ENCODE measurements at places on chromosomes 1 and 21.

DNA sequence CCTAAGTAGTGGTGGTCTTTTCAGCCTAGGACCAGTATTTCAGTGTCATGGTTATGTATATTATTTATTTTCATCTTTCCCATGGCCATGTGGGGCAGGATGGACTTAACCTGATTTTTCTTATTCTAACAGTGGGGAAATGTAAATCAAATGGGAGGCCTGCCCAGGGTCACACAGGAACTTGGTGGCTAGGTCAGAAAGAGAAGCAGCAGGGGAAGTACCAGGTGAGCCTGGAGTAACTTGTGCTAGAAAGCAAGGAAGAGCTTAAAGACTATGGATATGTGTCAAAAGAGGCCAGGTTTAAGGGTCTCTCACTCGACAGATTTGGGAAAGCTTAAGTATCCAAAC, 936 bp downstream of the ZFP69B start:
- DNase-seq: no peak

DNA sequence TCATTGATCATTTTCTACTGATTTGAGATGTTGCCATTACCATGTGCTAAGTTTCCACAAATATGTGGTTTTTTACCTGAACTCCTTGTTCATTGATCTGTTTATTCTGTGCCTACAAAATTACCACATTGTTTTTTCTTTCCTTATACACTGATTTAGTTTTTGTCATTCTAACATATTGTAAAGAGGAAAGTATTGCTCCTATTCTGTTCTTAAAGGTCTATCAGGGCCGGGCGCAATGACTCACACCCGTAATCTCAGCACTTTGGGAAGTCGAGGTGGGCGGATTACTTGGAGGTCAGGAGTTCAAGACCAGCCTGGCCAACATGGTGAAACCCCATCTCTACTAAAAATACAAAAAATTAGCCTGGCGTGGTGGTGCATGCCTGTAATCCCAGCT, 75.1 kb downstream of the CAMTA1 start:
- no peak for DNase-seq

DNA sequence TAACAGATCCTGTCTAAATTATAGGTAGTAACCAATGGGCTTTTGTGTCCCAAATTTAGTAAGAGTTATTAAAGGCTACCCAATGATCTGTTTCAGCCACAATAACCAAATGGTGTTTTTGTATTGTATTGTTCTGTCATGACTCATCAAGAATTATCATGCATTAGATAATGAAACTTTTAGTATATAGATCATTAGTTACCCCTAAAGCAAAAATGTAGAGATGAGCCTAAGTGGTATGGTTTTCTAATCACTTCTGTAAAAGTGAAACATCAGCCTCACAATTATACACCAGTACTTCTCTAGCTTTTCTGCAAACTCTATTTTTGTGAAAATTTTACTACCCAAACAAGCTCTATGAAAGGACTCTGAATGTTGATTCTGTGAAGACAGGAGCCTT, 71.4 kb downstream of the LRRC7 start:
- DNase-seq: no peak

- no peak for DNase-seq
These were observed 22.4 kb upstream of the PADI2 start for GRCh38 chr1:17141441-17142197.

DNA sequence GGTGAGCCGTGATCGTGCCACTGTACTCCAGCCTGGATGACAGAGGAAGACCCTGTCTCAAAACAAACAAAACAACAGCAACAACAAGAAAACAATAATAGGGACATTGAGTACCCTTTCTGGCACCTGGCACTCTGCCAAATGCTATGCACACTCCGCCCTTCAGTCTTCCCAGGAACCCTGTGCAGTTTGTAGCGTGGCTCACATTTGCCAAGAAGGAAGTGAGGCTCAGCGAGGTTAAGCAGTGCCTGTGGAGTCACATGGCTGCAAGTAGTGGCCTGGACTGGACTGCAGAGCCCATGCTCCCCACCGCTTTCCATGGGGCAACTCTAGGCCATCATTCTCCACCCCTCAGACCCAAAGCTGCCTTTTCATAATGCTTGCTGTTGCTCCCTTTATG, 5.3 kb upstream of the EVA1B start:
- DNase-seq: peak; percentile 45

- no peak for DNase-seq
These were observed 215.5 kb upstream of the USP25 start for GRCh38 chr21:15514073-15514946.

GRCh38 chr1:204962742-204963632, 80.0 kb upstream of the CNTN2 start:
- no peak for DNase-seq

GRCh38 chr21:17752171-17752570, 67.0 kb downstream of the C21orf91 start:
- no peak for DNase-seq

GRCh38 chr1:37238364-37239224, 204.3 kb upstream of the GRIK3 start:
- no peak for DNase-seq
